AG20443 (cell line): ENCODE measurements at places on chromosomes 2 and 18.

DNA sequence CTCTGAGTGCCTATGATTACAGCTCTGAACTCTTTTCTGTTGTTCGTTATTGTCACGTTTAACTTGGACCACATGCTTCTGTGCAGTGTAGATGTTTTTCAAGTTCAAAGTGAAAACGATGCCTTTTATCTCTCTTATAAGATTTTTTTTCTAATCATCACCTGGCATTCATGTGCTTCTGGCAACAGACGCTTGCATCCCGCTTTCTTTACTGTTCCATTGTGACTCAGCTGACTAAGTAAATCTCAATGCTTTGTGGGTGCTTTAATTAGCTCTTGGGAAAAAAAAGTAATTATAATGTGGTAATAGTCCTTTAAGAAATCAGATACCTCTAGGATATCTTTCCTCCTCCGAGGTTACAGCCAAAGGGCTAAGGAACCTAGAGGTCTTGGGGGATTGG, 31.2 kb upstream of the RMP24 start:
- no peak for DNase-seq

DNA sequence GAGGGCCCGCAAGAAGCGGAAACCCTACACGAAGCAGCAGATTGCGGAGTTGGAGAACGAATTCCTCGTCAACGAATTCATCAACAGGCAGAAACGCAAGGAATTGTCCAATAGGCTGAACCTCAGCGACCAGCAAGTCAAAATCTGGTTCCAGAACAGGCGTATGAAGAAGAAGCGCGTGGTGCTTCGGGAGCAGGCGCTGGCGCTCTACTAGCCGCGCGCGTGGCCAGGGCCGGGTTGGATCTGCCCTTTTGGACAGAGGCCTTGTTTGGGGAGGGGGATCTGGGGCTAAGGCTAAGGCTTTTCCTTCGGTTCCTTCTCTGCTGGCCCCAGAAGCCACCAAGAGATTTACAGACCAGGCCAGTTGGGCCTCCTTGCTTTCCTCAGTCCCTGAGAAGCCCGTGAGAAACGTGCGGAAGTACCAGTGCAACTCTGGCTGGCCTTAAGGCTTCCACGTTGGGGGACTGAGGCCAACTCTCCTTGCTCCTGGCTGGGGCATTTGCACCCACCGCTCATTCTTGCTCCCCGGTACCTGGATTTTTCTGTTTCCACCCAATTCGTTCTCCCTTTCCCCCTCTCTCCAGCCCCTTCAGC, 1.0 kb downstream of the HOXD12 start:
- no peak for DNase-seq

DNA sequence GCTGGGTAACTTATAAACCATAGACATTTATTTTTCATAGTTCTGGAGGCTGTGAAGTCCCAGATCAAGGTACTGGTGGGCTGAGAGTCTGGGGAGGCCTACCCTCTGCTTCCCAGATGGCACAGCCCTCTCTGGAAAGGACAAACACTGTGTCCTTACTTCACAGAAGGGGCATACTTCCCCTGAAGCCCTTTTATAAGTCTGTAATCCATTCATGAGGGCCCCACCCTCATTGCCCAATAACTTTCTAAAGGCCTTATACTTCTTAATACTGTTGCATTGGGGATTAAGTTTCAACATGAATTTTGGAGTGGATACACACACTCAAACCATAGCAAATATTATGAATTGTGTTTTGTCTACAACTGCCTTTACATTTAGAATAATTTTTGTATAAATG, 36.0 kb downstream of the ATIC start:
- no peak for DNase-seq

DNA sequence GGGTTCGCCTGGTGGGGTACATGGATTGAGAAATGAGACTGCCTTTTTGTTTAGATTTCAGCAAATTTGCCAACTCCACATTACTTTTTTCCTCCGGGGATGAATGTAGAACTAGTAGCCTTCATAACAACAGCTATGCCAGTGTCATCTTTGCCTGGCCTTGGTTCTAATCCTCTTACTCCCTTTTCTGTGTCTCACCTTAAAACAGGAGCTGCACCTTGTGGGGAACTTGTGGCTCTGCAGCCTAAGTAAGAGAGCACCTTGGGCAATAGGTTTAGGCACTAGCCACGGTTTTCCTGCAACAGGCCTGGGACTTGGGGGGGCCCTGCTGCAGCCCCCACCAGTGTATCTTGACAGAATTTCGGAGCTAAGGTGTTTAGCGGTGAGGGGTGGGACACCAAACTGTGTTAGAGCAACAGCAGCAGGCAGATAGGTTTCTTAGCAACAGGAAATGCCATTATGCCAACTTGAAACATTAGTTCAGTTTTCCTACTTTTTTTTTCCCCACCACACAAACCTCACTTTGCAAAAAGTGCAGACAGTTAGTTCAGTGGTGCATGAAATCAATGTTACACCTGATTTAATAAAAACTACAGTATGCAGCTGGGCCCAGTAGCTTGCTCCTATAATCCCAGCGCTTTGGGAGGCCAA, 173.7 kb downstream of the PRKCE start:
- DNase-seq, result no peak

GRCh38 chr2:73907840-73908452, 15.1 kb downstream of the ACTG2 start:
- DNase-seq, result peak; percentile 25

GRCh38 chr2:17935242-17935885, 56.9 kb downstream of the KCNS3 start:
- DNase-seq, result no peak

DNA sequence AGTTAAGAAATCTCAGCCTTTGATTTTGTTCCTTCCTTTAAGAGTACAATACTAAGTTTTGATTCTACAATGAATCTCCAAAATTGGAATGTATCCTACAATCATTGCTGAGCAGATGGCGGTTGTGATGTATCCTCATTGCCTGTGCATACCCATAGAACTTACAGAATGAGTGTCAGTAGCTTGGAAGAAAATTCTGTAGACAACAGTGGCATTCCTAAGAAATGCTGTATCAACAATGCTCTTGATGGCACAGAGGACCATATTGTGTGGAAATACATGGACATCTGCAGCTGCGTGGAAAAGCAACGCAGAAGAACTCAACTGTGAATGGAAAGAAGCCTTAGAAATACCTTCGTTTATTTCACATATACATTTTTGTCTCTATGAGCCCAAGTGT, 30.2 kb downstream of the GAREM1 start:
- DNase-seq, result no peak

- no peak for DNase-seq
Observed at GRCh38 chr2:115460008-115460407, 1017.6 kb downstream of the DPP10 start.

DNA sequence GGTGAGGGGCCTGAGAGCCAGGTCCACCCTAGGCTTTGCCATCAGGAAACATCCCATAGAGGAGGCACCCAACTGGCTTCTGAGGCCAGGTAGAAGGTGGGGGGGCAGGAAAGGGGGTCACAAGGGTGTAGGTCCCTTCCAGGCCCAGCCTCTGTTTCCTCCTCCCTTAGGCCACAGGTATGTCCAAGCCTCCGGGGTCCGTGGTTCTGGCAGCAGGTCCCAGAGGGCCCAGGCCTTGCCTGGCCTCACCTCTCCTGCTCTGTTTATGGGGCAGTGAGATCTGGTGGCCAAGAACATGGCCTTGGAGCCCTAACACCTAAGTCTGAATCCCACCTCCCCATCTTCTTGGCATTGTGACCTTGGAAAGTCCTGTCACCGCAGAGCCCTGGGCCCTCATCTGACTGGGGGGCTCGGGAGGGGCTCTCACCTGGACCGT, 21.6 kb upstream of the GPR17 start:
- no peak for DNase-seq

GRCh38 chr18:53534203-53534602, 690.3 kb downstream of the MBD2 start:
- DNase-seq, result no peak

GRCh38 chr2:155382776-155383175, 684.3 kb downstream of the KCNJ3 start:
- no peak for DNase-seq

- DNase-seq, result no peak
Observed at GRCh38 chr2:145207884-145208283, 688.0 kb upstream of the ZEB2 start.

DNA sequence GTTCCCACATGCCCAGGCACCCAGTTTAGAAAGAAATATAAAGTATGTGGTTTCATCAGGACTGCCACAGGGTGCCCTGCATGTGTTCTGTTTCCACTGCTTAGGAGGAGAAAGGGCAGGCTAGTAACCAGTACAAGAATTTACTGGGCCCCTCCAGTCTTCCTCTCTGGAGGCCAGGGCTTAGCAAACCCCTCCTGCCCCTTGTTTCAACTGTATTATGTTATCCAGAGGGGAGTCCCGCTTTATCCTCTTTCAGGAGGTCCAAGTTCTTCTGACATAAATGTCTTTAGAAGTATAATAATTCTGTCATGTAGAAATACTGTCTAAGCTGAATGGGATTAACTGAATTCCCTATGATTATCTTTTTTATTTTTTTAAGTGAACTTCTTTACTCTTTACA, 132.1 kb downstream of the WDSUB1 start:
- no peak for DNase-seq

GRCh38 chr2:43480874-43481273, 115.0 kb downstream of the THADA start:
- no peak for DNase-seq

DNA sequence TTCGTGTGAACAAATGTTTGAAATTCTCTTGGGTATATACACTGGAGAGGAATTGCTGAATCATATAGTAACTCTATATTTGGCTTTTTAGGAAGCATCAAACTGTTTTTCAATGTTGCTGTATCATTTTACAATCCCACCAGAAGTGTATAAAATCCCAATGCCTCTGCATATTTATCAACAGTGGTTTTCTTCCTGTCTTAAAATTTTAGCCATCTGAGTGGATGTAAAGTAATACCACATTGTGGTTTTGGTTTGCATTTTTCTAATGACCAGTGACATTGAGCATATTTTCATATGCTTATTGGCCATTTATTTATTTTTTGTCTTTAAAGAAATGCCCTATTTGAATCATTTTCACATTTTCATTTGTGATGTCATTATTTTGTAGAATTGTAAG, 22.8 kb upstream of the LRP1B start:
- DNase-seq, result no peak

DNA sequence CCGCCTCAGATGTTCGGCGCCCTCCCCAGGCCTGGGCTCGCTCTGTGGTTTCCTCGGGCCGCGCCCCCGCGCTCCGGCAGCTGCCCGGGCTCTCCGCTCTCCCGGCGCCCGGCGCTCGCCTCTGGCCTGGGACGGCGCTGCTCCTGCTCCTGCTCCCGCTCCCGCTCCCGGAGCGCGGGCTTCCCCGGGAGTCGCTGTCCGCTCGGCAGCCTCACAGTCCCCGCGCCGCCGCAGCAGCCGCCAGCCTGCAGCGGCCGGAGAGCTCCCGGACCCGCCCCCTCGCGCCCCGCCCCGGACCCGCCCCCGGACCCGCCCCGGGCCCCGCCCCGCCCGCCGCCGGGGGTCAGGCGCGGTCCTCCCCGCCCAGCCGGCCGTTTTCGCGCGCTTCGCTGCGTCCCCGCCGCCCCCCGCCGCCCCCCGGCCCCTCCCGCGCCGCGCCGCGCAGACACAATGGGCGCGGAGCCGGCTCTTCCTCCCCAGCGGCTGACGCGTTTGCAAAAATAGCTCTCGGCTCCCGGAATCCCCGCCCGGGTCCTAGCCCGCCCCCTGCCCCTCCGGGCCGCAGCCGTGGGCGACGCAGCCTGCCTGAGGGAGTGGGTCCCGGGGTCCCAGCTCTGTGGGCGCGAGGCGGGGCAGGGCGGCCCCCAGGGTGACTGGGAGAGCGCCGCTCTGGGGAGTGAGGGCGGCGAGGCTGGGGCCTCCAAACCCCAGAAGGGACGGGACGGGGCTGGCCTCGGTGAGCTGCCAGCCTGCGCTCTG, at the start of gene ARL4C:
ARL4C (minus strand) TSS at position 247 of the 759 bp plus-strand sequence. CDS start 495 bp downstream, outside the sequence.
- DNase-seq, result peak; percentile 95

DNA sequence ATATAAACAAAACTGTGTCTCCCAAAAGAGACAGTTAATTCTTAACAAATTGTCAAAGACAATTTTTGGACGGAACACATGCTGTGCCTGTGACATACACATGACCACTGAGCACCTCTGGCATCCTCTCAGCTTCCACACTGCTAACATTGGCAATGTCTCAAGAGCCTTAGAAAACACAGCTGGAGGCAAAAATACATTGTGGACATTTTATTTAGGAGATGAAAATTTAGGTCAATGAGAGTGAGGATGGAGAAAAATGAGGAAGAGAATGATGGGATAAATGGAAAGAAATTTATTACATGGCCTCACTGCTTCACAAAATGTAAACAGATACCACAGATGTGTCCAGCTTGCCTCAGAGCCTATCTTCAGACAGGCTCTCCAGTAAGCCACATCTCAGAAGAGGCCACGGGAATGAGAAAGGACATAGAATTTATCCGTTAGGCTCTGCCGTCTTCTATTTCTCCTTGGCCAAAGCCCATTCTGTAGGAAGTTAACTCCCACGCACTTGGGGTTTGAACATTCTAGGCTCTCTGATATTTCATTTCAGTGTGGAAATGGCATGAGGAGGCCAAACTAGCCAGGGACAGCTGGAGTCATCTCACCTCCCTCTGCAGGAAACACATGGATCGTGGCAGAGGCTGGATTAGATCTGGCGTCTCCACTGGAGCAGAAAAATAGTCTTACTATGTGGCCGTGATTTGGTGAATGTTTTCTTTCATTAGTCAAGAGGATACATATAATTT, 519.4 kb upstream of the DSEL start:
- DNase-seq, result no peak

DNA sequence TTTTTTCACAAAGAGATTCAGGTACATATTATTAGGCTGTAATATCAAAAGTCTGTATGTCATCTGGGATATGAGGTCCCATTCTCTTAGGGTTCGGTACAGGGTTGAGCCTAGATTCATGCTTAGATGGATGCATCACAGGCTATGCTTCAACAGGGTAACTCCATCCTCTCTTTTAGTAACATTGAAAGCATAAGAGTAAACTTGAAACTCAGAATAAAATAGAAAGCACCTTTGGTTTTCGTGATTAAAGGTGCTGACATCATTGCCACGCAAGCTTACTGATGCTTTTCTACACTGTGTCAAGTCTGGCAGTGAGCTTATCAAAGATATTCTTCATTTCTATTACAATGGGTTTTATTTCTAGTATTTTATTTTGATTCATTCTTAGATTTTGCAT, 419.1 kb upstream of the DSEL start:
- DNase-seq, result no peak

DNA sequence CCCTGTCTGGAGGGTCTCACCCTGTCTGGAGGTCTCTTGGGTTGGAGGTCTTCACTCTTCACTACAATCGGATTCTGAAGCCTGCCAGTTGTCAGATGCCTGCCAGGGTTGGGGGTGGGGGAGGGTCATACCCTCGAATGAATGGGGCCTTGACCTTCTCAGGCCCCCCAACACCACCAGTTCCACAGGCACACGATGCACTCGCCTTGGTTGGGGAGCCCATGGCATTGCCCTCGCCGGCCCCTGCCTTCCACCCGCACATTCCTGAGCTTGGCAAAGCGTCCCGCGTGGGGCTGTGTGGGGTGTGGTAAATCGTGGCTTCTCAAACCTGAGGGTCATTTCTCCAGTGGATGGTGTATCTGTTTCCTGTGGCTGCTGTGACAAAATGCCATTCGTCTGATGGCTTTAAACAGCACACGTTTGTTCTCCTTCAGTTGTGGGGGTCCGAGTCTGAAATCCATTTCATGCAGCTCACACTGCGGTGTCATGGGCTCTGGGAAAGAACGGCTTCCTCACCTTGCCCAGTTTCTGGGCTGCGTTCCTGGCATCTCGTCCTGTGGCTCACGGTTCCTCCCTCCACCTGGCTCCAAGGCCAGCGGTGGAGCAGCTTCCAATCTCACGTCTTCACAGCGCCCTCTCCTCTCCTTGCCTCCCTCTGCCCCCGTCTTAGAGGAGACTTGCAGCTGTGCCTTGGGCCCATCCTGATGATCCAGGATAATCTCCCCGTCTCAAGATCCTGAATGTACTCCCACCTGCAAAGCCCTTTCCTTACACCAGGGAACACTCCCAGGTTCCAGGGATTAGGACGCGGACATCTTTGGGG, 38.0 kb upstream of the HPCAL1 start:
- DNase-seq, result no peak
